ENCODE measurements at places on chromosomes 12 and 14.

DNA sequence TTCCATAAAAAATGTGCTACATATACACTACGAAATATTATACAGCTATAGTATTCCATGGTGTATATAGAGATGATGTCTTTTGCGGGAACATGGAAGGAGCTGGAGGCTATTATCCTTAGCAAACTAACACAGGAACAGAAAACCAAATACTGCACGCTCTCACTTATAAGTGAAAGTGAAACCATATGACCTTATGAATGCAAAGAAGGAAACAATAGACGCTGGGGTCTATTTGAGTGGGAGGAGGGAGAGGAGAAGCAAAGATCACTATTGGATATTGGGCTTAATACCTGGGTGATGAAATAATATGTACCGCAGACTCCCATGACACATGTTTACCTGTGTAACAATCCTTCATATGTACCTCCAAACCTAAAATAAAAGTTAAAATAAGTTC lies 142.8 kb downstream of the LRFN5 start:
- no peak for DNase-seq

DNA sequence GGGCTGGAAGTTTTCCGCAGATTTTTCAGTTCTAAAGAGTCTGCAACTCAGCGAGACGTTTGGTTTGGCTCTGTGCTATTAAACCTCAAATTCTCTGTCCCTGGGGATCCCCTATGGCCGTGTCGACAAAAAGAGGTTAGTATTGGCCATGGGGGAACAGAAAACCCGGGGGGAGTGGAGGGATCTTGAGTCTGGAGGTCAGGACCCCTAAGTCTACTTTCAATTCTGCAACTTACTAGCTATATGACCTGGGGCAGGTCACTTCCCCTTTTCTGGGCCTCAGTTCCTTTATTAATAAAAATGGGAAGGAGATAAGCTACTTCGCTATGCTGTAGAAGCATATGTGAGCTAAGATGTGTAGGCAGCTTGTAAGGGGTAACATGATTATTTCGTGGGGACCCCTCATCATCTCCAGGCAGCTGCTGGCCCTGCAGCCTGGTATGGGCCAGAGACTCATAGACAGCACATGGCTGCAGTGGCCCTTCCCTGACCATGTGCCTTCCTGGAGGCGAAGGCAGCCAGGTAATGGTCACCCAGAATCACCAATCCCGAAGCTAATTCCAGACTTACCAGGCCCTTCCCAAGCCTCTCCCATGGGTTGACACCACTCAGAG lies 8.6 kb downstream of the ASB2 start:
- DNase-seq = no peak

DNA sequence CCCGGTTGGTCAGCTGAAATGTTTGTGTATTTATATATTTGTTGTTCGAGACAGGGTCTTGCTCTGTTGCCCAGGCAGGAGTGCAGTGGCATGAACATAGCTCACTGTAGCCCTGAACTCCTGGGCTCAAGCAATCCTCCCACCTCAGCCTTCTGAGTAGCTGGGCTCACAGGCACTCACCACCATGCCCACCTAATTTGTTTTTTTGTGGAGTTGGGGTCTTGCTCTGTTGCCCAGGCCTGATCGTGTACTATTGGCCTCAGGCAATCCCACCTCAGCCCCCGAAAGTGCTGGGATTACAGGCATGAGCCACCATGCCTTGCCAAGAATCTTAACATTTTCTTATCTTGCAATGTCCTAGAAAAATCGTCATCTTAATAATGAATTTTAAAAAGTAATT lies 3.3 kb downstream of the RAN start:
- no peak for DNase-seq

- DNase-seq = no peak
Measured at GRCh38 chr14:37721976-37722659, 126.7 kb downstream of the TTC6 start.

Data from stimulated activated CD8-positive, alpha-beta memory T cell treated with anti-CD3 and anti-CD28 coated beads, Interleukin-7, amount 100 ng/mL, for 24 hours (primary cell).